Kidney epithelial cell (primary cell): ENCODE measurements at places on chromosomes 2 and 18. TPM values are rescaled to one million over a fixed set of nuclear protein-coding genes. Genes with fewer than 3 reads are reported as not detected.

Gene LYG2
- total RNA-seq, result not detected in 2 replicates

- DNase-seq, result no peak
Observed at GRCh38 chr2:120731175-120731574, 4.5 kb upstream of the GLI2 start.

GRCh38 chr18:63195326-63196159 is 124.0 kb downstream of the BCL2 start:
- no peak for DNase-seq

Gene CXCR1
- total RNA-seq, result not detected in 2 replicates

GRCh38 chr2:170314744-170315447 is 136.9 kb downstream of the MYO3B start:
- DNase-seq, result no peak

Gene MC4R
- 0.55 TPM in 1 of 2 replicates, not detected in the other for total RNA-seq

- DNase-seq, result no peak
Observed at GRCh38 chr2:44598330-44599119, 236.8 kb downstream of the CAMKMT start.

GRCh38 chr2:178194600-178195389 is 483 bp downstream of the OSBPL6 start:
- DNase-seq, result no peak

Gene LRATD1
- 11.4 and 11.6 TPM in 2 replicates for total RNA-seq

- no peak for DNase-seq
Observed at GRCh38 chr2:146734042-146734820, 1110.6 kb upstream of the ACVR2A start.

- DNase-seq, result no peak
Observed at GRCh38 chr18:14945984-14946383, 198.0 kb downstream of the ANKRD30B start.

Gene LOXHD1
- 0.08 and 0.14 TPM in 2 replicates for total RNA-seq

GRCh38 chr18:52489396-52490306 is 149.7 kb downstream of the DCC start:
- no peak for DNase-seq

GRCh38 chr18:58241877-58242276 is 197.9 kb downstream of the NEDD4L start:
- no peak for DNase-seq
